ENCODE measurements at places on chromosomes 16 and 17. TPM values are rescaled to one million over a fixed set of nuclear protein-coding genes. Genes with fewer than 3 reads are reported as not detected.

DNA sequence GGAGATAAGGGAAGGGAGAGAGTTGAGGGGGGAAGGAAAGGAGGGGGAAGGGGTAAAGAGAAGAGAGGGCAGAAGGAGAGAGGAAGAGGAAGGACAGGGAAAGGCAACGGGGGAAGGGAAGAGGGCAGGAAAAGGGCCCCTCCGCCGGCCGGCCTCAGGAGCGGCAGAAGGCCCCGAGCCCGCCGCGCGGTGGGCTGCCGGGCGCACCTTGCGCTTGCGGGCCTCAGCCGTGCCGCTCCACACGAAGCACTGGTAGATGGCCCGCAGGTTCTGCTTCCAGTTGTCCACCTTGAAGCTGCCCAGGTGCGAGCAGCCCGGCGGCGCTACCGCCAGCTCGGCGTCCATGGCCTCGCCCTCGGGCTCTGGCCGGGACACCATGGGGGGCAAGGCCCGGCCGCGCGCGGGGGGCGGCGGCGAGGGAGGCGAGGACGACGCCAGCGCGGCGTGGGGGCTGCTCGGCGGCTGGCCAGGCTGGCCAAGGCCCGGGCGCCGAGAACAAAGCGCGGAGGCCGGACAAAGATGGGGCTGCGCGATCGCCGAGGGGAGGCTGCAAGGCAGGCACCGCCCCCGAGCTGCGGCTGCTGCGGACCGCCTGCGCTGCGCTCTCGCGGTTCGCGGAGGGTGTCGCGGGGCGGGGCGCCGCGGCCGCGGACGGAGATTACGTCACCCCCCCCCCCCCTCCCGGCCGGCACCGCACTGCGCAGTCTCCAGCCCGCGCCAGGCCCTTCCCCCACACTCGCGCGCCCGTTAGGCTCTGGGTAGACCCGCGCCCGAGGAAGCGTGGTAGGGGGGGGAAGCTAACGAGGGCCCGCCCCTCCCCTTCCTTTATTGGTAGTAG lies at the start of gene USP22:
TSS of gene USP22 (minus strand) at position 554 of the 838 bp plus-strand sequence. CDS start at position 378, 176 bp downstream.
- DNase-seq, result no peak

DNA sequence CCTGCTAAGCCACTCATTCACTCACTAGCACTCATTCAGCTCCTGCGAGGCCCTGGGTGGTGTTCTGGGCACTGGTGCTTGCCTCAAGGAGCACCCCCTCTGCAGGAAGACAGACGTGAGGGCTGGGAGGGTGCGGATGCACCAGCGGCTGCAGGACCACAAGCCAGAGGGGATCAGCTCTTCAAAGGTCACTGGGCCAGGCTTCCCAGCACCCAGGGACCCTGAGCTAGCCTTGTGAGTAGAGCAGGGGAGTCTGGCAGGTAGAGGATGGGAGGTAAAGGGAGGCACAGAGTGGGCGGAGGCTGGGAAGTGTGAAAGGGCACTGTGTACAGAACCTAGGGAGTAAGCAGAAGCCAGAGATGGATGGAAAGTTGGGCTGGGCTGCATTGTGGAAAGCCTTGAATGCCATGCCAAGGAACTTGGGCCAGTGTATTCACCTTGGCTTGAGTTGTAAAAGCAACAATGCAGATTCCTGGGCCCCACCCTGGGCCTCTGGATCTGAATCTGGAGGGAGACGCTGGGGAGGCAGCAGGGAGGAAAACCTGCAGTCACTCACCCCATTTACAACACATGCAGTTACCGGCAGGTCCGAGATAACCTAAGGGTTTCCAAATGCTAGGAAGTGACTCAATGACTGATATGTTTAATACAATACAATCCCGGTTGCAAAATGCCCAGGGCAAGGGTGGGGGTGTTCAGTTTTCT lies 1.7 kb downstream of the IL4R start:
- DNase-seq, result peak; percentile 41

DNA sequence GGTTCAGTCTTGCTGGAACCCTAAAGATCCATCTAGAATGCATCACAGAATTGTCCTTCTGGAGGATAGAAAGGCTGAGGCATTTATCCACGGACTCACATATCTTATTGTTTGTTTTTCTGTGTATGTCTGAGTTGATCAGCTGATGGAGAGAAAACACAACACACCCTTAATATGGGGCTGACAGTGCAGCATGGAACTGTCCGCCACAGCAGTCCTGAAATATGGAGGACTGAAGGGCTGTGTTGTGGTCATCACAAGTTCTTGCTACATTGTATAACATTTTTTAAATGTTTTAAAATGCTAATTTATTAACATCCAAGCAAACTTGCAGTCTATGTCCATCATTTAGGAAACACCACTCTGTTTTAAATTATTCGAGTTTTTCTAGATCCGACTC lies 448.9 kb upstream of the ERCC4 start:
- DNase-seq, result no peak

GRCh38 chr17:8488491-8488890 lies 52.8 kb downstream of the NDEL1 start:
- no peak for DNase-seq

DNA sequence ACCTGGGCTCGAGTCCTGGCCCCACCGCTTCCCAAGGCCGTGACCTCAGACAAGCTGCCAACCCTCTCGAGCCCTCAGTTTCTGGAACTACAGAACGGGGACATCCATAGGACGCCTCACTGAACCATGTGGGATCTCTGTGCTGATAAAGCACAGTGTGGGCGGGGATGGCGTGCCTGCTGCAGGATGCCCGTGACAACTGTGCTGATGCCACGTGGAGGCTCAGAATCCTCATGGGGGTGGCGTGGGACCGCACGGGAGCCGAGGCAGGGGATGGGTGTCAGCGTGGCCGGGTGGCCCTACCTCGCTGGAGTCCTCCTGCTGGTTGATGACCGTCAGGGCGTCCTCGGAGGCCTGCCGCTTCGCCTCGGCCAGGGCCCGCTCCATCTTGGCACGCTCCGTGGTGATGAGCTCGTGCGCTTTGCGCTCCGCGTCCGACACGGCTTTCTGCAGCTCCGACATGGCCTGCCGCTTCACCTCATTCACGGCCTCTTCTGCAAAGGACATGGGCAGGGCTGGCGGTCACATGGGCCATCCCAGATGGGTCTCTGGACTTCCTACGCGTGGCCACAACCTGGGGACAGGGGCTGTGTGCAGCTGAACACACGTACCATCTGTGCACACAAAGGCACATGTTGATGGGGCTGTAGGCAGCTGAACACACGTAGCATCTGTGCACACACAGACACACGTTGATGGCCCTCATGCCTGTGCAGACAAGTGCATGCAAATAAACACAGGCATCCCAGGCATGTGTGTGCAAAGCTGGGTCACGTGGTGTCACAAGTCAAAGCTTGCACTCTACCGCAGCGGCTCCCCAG lies 12.7 kb upstream of the PABPN1L start:
- no peak for DNase-seq

Gene SCNN1B
- polyA plus RNA-seq, result 62.9 TPM

Gene KCNJ12
- 3.4 TPM for polyA plus RNA-seq

DNA sequence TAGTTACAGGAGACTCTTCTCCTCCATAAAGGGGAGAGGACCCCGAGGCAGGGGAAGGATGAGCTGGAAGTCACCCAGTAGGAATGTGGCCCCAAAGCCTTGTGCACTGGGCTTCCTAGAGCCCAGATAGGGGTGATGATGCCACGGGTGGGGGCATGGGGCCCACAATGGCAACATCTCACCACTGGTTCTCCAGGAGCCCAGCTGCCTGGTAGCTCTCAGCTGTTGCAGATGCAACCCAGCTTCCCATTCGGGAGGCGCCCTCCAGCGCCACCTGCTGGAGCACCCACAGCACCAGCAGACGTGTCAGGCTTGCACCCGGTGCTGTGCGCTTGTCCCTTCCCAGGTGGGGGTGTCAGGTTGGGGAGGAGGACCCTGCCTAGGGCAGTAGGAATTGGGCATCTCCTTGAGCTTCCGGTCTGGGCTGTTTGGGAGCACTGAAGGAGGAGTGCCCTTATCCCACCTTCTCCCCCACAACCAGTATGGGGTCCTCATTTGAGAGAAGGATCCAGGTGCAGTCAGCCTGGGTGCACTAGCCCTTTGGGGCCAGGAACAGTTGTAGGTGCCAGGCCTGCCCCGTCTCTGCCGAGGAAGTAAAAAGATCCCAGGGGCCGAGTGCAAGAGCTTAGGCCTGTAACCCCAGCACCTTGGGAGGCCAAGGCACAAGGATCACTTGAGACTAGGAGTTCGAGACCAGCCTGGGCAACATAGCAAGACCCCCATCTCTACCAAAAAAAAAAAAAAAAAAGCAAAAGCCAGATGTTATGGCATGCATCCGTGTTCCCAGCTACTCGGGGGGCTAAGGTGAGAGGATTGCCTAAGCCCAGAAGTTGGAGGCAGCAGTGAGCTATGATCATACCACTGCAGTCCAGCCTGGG lies 14.4 kb downstream of the CDIPT start:
- DNase-seq, result peak; percentile 72

Gene CACNG4
- 0.26 TPM for polyA plus RNA-seq

DNA sequence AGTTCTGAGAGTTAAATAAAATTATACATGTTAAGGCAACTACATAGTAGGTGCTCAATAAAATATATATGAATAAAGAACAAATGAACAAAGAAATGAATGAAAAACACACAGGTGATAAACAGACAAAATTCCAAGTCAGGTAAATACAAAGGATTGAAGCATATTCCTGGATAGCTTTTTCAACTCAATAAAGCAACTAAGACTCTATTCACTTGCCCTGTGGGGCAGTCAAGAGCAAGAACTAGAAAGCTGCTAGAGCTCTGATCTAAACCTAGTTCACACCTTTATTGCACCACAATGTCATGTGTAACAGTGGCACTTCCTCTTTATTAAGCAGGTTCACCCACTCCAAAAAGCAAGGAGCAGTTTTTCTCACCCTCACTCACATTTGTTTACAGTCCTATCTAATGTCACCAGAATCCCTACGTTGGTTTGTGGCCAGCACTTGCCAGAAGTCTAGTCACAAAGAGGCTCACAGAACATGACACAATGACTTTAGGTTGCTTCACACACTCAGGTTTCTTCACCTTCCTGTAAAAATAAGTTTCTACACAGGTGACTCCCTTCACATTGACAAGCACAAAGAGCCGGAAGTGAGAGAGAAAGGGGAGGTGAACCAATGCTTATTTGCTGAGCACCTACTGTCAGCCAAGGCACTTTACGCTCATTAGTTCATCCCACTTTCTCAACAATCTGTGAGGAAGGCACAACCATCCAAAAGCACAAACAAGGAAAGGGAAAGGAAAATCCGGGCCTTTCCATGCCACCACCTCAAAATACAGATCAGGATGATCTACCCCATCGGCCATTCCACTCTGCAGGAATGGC lies 70.8 kb downstream of the XPO6 start:
- DNase-seq, result no peak

- DNase-seq, result no peak
Observed at GRCh38 chr17:55334285-55334684, 69.5 kb downstream of the HLF start.

Gene MYH2
- not detected for polyA plus RNA-seq

- peak; percentile 46 for DNase-seq
Observed at GRCh38 chr17:29168079-29168758, 12.0 kb downstream of the MYO18A start.

DNA sequence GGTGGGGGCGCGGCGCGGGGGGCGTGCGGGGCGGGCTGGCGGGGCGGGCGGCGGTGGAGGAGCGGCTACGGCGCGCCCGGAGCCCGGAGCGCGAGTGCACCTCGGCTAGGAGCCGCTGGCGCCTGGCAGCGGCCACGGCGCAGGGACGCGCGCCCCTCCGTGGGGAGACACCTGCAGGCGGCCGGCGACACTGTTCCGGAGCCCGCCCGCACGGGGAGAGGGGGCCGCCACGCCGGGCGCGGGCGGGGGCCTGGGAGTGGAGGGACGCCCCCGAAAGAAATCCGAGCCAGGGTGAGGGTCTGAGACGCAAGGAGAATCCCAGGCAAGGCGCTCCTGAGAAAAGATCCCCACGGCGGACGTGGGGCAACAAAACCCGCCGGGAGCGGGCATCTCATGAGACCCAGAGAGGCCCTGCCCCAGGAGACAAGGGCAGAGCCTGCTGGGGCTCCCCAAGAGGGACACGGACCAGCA lies at the start of gene GSG1L:
TSS of gene GSG1L (minus strand) at position 124 of the 471 bp plus-strand sequence. CDS start 290 bp downstream, outside the sequence.
- DNase-seq, result no peak

Gene CD300A
- 3.1 TPM for polyA plus RNA-seq

DNA sequence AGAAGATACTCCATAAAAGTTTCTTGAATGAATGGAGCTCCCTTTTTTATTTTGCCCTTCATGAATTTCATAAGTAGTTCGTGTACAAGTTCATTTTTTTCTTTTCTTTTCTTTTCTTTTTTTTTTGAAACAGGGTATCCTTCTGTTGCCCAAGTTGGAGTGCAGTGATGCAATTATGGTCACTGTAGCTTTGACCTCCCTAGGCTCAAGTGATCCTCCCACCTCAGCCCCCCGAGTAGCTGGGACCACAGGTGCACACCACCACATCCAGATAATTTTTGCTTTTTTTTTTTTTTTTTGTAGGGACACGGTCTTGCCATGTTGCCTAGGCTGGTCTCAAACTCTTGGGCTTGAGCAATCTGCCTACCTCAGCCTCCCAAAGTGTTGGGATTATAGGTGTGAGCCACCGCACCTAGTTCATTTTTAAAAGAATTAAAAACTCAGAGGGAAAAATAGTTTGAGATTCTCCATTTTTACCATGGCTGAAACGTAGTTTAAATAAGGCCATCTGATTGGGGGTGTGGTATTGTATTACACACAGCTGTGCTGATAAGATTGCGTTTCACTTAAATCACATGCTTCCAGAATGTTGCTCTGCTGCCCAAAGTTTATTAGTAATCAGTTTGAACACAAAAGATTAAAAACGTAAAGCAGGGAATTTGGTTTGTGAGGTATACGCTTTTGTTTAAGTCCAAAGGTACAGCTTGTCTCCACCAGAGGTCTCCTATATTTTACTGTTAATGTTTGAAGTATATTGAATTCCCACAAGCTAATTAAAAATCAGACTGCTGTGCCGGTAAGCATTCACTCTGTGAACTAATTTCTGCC lies 154.1 kb downstream of the SOCS1 start:
- no peak for DNase-seq

Gene HSPB9
- polyA plus RNA-seq, result 0.99 TPM

DNA sequence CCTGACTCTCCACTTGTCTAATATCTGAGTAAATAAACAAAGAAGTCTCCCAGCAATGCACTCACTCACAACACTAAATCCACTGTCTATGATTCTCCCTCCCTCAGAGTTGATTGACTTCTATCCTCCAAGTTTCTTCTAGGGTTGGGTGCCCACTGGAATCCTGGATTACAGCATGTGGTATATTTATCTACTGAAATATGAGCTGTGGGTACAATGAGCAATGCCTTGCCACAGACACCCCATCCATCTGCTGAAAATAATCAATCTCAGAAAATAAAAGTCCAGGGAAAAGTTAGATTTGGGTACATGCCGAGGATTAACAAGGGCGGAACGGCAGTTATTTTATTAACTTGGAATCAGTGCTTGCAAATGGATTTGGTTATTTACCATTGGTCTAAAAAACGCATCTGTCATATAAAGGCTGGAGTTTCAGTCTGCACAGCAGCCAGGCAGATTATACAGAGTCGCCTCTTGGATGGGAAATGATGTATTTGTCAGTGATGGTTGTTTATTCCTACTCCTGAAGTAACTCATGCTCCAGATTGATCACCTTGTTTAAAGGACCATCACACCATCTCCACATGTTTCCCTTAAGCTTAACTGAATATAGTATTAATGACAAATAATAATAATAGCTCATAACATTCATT lies 193.9 kb upstream of the SOX9 start:
- DNase-seq, result no peak

- DNase-seq, result no peak
Observed at GRCh38 chr16:2458887-2459646, 842 bp upstream of the TEDC2 start.

Gene CDC42EP4
- polyA plus RNA-seq, result 26.2 TPM

Gene DNASE1L2
- 0.88 TPM for polyA plus RNA-seq

Gene SYCE1L
- 7.1 TPM for polyA plus RNA-seq

Gene MMP25
- polyA plus RNA-seq, result 0.65 TPM

Gene MYH13
- not detected for polyA plus RNA-seq
